ENCODE measurements at places on chromosomes 6 and 20.

DNA sequence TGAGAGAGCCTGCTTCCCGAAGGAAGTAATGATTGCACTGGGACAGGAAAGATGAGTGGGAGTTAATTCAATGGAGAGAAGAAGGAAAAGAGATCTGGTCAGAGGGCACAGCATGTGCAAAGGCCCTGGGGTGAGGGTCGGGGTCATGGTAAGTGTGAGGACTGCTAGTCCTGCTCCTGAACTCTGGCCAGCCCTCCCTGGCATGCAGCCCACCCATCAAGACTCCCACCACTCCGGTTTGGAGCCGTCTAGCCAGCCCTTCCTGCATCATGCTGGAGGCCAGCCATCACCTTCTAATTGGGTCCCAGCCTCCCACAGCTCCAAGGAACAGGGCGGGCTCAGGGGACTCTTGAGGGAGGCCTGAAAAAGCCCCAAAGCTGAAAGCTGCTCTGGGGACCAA lies 42.1 kb downstream of the SRSF3 start:
- H3K36me3 ChIP-seq: no peaks in the 10 kb centered on the region
- H3K27ac ChIP-seq: peak overlapping the region; percentile 32
- peaks cover 22% of the 10 kb centered on the region for H3K4me1 ChIP-seq
- H3K4me3 ChIP-seq: no peak overlapping the region

GRCh38 chr20:478949-479429 lies 16.7 kb upstream of the TBC1D20 start:
- no peak overlapping the region for H3K27ac ChIP-seq
- H3K27me3 ChIP-seq: no peaks in the 10 kb centered on the region
- DNase-seq: no peak

DNA sequence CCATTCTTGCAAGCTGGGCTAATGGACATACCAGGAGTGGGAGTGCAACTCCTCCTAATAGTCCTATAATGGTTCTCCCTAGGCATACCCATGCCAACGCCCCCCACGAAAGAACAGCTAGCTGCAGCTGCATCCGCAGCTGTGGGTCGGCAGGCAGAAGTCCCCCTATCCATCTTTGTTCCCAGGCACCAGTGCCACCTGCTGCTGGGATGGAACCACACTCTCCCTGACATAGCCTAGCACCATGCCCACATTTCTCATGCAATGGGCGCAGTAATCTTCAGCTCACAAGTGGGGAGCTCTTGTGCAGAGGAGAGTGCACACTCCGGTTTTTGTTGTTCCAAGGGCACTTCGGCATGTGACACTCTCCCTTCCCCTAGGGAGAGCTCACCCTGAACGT lies 567.8 kb downstream of the GRIK2 start:
- no peak overlapping the region for H3K4me3 ChIP-seq
- no peaks in the 10 kb centered on the region for H3K4me1 ChIP-seq
- no peaks in the 10 kb centered on the region for H3K27me3 ChIP-seq

- no peaks in the 10 kb centered on the region for H3K36me3 ChIP-seq
- no peak overlapping the region for H3K27ac ChIP-seq
- no peaks in the 10 kb centered on the region for H3K4me1 ChIP-seq
- H3K4me3 ChIP-seq: no peak overlapping the region
These were observed 71.6 kb upstream of the GLP1R start for GRCh38 chr6:38976801-38977500.

- H3K27ac ChIP-seq: no peak overlapping the region
- H3K4me1 ChIP-seq: no peaks in the 10 kb centered on the region
- no peaks in the 10 kb centered on the region for H3K36me3 ChIP-seq
- H3K27me3 ChIP-seq: no peaks in the 10 kb centered on the region
These were observed 63.2 kb downstream of the GMDS start for GRCh38 chr6:2182251-2182650.

DNA sequence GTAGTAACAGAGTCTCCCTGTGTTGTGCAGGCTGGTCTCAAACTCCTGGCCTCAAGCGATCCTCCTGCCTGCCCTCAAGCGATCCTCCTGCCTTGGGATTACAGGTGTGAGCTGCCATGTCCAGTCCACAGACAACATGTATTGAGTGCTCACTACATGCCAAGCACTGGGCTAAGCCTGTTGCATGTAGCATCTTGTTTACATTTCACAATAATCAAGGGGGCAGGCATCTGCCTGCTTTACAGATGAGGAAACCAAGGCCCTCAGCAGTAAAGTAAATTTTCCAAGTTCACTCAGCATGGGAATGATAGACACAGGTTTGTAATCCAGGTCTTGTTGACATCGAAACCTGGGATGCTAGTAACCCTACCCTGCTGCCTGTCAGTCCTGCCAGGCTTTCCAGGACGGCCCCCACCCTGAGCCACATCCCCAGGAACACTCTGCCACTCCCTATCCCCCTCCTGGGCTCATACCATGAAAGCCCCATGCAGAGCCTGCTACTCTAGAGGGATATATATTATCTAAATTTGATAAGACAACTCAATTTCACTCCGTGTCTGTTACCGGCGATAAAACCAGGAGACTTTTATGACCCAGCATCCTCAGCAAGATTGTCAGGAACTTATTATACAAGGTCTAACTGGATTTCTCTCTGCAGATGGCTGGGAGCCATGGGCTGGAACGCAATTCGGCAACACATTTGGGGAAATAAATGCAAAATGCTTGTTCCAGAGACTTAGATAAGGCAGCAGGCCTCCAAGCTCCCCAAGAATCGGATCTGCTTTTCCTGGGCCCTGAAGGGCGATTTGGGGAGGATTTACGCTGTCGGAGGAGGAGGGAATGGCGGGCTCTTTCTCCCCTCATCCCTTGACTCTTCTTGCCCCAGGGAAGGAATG lies 30.4 kb downstream of the CD40 start:
- no peak overlapping the region for H3K27ac ChIP-seq
- DNase-seq: no peak
- H3K4me1 ChIP-seq: no peaks in the 10 kb centered on the region

GRCh38 chr6:33763483-33763882 lies 16.8 kb upstream of the IP6K3 start:
- no peak overlapping the region for H3K4me3 ChIP-seq
- H3K27ac ChIP-seq: no peak overlapping the region
- H3K27me3 ChIP-seq: no peaks in the 10 kb centered on the region
- H3K36me3 ChIP-seq: no peaks in the 10 kb centered on the region
- no peaks in the 10 kb centered on the region for H3K4me1 ChIP-seq

DNA sequence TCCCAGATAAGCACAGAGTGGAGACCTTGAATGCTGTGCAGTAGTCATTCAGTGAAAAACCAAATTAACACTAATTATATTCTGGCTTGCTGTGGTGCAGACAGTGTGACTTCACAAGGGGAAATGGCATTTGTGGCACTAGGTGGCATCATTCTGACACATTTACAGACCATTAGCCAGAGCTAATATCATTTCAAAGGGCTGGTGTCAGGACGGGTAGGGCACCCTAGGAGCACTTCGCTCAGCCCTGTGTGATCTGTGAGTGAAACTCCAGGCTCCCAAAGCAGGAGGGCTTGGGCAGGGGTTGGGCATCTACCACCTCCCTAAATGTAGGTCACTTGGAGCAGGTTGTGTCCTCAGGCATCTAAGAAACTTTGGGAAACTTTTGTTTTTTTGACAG lies 555.8 kb downstream of the PKHD1 start:
- no peaks in the 10 kb centered on the region for H3K36me3 ChIP-seq
- no peaks in the 10 kb centered on the region for H3K27me3 ChIP-seq
- no peak overlapping the region for H3K4me3 ChIP-seq
- no peak overlapping the region for H3K27ac ChIP-seq
